ENCODE measurements at places on chromosomes 1 and 21.

DNA sequence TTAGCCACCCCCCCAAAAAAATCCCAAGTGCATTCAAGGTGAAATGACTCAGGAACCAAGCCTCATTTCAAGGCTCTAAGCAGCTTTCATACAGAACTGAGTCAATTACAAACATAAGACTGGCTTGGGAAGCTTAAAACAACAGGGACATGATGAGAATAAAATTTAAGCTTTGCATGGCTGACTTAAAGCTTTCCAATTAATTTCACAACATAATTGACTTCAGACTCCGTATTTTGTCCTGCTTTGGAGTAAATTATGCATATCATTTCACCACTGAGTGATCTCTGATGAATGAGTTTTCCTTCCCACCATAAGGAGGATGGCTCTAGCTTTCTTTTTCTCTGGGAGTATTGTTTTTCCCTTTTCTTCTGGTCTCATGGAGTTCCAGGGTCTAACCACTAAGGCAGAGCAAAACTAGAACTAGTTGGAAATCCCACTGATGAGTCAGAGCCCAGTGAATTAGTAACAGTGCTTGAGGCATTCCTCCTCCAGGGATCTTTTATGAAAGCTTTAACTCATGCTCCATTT is 72.8 kb downstream of the XCL2 start:
- no peak for DNase-seq

DNA sequence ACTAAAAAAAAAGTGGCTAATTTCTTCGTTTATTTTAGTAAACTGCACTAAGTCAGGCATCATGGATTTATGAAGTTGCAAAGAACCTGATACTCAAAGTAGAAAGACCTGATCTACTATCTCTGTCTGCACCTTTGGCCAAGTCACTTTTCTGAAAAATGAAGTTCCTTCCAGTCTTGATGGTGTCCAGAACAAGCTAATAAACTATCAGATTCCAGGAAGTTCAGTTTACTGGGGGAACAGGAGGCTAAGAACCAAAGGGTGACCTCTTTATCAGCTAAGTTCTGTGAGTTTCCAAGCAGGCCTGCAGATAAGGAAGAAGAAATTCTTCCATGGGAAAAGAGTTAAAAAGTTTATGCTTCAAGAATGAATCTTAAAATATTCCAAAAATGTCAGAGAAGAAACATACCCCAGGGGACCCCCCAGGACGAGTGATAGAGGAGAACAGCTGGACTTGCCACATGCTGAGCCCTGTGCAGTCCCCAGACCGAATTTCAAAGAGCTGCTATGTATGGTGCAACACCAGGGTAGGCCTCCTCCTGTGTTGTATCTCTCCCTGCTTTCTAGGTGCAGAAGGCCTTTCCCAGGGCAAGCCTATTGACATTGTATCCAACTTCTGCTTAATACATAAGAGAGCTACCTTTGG is 72.8 kb upstream of the FGGY start:
- no peak for DNase-seq

DNA sequence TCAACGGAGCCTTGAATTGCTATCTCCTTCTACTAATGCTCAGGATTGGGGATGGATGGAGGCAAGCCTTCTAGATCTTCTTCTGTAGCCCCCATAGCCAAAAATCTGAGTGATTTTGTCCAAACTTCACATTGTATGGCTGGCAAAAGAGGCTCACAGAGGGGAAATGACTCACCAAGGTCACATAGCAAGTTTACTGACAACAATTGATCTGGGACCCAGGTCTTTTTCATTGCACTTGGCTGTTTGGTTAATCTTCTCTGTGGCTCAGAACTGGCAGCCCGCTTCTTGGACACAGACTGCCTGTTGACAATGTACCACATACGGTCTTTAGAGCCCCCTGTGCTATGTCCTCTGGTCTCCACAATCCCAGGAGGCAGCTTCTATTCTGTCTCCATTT is 3.0 kb upstream of the LACTBL1 start:
- peak; percentile 58 for DNase-seq

GRCh38 chr1:205767248-205767647 is 8.0 kb downstream of the RAB29 start:
- DNase-seq = no peak

DNA sequence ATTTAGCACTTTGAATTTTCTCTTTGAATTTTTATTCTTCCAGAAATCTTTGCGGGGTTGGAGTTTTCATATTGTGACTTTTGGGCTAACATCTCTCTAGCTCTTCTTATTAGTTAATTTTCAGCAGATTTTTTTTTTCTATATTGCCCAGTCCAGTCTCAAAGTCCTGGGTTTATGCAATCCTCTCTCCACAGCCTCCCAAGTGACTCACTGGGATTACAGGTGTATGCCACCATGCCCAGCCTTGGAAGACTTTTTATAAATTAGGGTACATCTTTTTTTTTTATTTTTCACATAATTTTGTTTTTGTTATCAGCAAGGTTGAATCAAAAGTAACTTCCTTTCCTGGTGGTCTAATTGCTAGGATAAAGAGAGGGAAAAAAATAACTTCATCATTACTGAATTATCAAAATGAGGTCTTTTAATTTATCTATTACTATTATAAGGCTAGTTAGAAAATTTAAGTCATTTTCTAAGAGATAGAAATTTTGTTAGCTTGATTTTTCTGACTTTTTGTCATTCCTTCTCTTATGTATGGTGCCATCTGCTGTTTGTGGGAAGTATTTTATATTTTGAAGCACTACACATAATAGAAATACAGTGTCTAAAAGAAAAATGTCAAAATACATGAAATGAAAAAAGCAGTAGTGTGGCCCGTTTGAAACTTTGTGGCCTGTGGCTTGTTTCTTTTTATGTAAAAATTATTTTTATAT is 273.4 kb upstream of the CACYBP start:
- peak; percentile 10 for DNase-seq

GRCh38 chr1:153058154-153058553 is 842 bp upstream of the SPRR2A start:
- no peak for DNase-seq

- DNase-seq = no peak
These were observed 266.0 kb downstream of the GPR52 start for GRCh38 chr1:174713796-174714195.

DNA sequence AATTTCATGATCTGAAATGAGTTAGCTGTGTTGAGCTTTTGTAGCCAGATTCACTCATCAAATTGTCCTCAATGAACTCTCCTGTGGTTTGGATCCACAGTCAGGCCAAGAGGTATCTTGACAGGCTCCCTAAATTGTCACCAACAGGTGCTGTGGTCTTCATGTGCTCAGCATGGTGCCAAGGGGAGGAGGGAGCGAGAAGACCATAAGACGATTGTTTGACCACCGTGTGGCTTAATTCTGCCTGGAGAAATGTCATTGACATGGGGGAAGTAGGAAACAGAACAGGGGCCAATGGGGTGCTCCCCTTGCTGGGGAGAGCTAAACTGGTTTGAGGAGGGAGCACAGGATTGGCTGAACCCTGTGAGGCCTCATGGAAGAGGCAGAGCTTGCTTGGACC is 219.3 kb downstream of the KCNJ6 start:
- no peak for DNase-seq

GRCh38 chr21:40047211-40047610 is 180.0 kb downstream of the PCP4 start:
- no peak for DNase-seq

- DNase-seq = no peak
These were observed 5.9 kb downstream of the TMEM201 start for GRCh38 chr1:9594471-9595155.
